ENCODE measurements at places on chromosomes 11 and 22.

GRCh38 chr11:10925149-10925926 is 67.5 kb upstream of the ZBED5 start:
- DNase-seq, result no peak

DNA sequence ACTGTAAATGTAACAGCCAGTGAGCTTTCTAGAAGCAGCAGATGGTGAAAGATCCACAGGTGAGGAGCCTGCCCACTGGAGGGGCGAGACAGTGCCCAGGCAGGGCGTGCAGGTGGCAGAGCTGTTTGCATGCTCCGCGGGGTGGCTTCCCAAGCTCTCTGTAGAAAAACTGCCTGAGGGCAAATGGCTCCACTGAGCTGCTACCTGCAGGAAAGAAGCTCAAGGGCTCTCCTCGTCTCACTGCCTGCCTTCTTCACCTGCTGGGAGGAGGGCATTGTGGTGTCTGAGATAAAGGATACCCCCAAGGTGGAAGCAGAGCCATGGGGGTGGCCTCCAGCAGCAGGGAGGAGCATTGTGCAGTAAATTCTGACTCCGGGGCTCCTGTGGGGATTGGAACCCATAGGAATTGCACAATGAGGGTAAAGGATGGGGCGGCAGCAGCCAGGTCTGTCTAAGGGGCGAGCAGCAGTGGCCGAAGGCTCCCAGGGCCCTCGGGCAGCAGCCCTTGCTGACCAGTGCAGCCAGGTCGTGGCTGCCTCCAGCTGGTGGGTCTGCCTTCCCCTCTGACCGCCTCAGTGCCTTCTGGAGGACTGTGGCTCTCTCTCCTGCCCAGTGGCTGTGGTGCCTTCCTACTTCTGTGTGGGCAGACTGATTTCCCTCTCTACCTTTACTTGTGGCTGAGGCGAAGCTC is 28.0 kb upstream of the CABP7 start:
- DNase-seq, result no peak

GRCh38 chr11:119284344-119285157 is 32.4 kb downstream of the MCAM start:
- DNase-seq, result peak; percentile 55

GRCh38 chr11:58866788-58867187 is 22.3 kb upstream of the GLYATL2 start:
- DNase-seq, result no peak

DNA sequence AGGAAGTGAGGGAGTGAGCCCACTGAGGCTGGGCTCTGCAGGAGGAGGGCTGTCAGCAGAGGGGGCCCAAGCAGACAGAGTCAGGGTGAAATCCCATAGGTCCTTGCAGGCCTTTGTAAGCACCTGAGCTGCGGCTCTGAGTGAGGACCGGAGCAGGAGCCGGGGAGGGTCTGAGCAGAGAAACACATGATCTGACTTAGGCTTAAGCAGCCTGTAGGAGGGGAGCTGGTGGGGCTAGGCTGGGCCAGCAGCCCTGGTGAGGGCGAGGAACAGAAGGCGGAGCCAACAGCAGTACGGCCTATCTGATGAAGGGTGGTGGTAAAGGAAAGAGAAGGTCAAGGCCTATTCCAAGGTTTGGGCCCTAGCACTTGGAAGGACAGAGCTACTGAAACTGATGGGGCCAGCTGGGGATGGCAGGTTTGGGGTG is 26.9 kb upstream of the CBX7 start:
- DNase-seq, result no peak

DNA sequence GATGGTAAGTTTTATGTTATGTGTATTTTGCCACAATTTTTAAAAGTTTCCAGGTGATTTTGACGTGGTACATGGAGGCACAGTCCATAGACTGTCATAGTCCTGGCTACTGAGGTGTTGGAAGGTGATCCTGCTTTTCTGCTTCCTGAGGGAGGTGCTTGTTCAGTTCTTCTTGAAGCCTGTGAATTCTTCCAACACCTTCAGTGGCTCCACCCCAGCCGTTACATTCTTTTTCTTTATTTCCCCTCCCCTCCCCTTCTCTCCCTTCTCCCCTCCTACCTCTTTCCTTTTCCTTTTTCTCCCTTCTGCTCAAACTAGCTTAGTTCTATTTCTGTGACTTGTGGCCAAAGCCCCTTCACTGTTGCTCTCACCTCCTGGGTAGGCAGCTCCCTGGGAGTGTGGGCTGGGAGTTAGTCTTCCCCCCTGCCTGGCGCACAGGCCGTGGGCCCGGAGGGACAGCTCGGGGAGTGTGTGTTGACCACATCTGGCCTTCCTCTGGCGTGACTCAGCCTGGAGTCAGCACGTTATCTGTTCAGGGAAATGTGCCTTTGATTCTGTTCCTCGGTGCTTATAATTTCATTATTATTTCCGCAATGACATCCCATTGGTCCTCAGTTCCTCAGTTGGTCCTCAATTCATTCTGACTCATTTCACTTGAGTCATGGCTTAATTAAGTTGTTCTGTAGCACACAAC is 566.2 kb downstream of the TBC1D22A start:
- peak; percentile 97 for DNase-seq

- DNase-seq, result no peak
These were observed 340.3 kb upstream of the DDI1 start for GRCh38 chr11:103696123-103696522.

GRCh38 chr11:88246696-88247095 is 71.5 kb upstream of the RAB38 start:
- DNase-seq, result peak; percentile 75

DNA sequence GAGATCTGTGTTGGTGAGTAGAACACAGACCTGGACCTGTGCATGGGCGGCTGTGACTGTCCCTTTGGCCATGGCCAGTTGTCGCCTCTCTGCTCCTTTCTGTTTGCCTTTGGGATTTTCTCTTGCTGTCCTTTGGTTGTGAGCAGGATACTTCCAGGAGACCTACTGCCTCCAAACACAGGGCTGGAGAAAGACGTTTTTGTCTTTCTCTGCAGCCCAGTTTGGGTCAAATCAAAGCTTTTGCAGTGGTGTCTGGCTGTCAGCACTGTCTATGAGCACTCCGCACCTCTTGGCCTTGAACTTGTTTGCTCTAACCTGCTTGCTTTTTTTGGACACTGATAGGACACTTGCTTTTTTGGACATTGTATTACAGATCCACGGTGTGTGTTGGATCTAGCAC is 108.9 kb upstream of the SORL1-AS1 start:
- DNase-seq, result no peak

DNA sequence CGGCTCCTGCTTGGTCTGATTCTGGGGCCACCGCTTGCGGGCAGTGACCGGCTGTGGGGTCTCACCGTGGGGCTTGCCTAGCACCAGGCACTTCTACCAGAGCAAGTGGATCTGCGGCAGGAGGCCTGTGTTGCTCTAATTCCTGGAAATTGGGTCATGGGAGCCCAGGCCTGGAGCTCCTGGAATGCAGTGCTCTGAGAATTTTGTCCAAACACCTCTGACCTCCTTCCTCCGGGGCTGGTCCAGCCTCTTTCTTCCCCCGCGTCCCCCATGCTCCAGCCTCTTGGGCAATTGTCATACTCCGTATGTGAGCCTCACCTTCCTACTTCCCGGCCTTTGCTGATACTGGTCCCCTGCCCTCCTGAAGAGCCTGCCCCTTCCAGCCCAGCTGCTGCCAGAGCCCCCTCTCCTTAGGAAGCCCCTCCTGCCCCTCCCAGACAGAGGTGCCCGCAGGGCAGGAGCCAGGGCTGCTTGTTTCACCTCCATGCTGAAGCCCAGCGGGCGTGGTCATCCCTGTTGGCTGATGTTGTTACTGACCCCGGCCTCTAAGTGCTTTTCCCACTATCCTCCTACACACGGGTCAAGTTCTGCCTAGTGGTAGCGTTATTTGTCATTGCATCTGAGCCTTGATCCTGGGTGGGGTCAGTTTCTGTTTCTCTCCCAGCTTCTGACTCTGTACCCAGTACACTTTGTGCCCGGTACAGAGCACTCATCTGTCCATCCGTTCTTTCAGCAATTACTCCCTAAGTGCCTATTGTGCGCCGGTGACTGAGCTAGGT is 9.6 kb downstream of the MGAT3 start:
- DNase-seq, result no peak

- peak; percentile 31 for DNase-seq
These were observed 20.3 kb downstream of the FAM118B start for GRCh38 chr11:126231725-126232459.

- DNase-seq, result no peak
These were observed 14.9 kb upstream of the ADA2 start for GRCh38 chr22:17234144-17234623.

- DNase-seq, result no peak
These were observed 17.5 kb upstream of the CDKN1C start for GRCh38 chr11:2902784-2903671.

DNA sequence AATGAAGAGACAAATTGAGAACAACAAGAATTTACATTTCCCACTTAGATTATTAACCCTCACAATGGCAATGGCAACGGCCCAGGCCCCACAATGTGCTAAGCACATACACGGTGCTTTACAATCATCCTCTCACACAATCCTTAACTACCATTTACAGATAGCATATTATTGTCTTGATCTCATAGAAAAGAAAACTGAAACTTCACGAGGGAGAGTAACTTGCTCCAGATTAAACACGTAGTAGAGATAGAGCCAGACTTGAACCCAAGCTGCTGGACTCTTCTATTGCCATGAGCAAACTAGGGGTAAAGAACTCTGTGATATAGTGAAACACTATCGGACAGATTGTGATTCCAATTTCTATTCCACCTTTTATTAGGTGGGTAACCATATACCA is 665.1 kb downstream of the DLG2 start:
- DNase-seq, result no peak

DNA sequence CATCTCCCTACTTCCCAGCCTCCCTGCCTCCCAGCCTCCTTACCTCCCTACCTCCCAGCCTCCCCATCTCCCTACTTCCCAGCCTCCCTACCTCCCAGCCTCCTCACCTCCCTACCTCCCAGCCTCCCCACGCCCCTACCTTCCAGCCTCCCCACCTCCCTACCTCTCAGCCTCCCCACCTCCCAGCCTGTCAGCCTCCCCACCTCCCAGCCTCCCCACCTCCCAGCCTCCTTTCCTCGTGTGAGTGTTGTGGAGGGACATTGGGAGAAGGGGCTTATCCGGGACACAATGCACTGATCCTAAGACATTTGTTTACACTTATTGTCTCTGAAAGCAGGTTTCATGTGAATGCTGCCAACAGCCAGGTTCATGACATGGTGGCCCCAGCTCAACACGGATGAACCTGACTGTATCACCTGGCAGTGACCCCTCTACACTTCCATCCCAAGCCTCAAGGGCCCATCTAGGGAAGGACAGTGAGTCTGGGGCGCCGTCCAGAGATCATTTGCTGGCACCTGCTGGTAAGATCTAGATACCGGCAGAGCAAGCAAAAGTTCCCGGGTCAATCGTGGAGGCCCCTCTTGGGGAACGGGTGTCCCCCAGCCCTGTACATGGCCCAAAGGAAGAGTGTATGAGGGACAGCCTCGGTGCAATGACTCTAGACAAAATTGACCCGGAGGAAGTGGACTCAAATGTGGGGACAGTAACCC is 34.5 kb upstream of the TH start:
- DNase-seq, result no peak

- no peak for DNase-seq
These were observed 86.8 kb upstream of the TP53I11 start for GRCh38 chr11:45037434-45038005.

DNA sequence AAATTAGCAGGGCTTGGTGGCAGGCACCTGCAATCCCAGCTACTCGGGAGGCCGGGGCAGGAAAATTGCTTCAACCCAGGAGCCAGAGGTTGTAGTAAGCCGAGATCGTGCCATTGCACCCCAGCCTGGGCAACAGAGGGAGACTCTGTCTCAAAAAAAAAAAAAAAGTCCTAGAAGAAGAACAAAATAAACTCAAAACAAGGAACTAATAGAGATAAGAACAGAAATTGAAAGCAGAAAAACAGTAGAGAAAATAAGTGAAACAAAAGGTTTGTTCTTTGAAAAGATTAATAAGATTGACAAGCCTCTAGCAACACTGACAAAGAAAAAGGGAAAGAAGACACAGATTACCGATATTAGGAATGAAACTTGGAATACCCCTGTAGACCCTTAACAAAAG is 45.1 kb upstream of the CBX7 start:
- no peak for DNase-seq

GRCh38 chr22:48757985-48758561 is 1069.6 kb downstream of the BRD1 start:
- DNase-seq, result no peak

DNA sequence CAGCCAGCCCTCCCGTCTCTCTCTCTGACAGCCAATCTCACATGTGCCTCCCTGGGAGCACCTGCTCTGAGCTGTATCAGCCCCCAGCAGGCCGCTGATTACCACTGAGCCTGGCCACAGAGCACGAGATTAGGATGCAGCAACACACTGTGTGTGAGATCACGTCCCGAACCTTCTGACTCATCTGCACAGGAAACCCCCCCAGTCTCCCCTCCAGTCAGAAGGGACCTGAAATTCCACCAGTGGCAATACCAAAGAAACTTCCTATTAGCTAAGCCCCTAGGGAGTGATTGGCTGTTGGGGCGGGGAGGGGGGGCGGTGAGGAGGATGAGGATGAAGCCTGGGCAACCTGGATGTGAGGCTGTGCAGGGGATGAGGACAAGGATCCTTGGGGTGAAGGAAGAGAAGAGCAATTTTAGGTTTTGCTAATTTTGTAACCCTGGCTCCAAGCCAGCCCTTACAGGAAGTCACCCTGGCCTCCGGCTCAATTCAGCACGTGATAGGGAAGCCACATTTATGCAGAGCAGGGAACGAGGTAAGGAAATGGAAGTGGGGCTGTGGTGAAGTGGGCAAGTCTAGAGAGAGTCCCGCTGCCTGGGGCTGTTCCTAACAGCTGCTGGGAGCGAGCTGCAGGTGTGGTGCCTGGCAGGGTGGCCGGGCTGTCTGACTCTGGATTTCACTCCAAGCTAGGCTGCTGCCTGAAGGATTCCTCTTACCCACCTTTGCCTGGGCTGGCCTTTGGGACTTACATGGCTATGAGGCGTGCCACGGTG is 1.9 kb downstream of the SLC43A3 start:
- peak; percentile 88 for DNase-seq

GRCh38 chr11:86186386-86186785 is 58.2 kb upstream of the EED start:
- no peak for DNase-seq

DNA sequence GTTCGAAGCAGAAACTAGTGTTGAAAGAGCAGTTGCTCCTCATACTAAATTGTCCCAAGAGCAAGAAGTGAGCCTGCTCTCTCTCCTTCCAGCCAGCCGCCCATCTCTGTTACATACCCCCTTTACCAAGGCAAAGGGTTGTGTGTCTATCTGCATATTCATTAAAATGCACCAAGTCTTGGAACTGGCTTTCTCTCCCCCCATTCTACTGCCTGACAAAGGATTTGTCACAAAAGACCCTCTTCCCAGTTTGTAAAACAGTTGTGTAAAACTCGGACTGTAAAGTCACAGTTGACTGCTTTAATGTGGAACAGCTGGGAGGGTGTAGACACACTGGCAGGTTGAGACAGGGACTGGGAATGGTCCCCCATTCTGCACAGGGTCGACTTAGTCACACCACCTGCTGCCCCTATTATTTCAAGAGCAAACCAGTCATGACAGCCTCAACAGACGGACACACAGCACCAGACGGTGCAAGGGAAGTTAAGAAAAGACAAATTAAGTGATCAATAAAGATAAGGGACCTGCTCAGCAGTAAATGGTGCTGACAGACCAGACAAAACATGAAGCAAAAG is 60.0 kb upstream of the HTATIP2 start:
- no peak for DNase-seq
